Posterior vena cava (tissue), 2 donors: ENCODE measurements at places on chromosomes 2 and 18. TPM values are rescaled to one million over a fixed set of nuclear protein-coding genes. Genes with fewer than 3 reads are reported as not detected.

The CCDC85A gene
- 3.1 TPM for total RNA-seq

The ABCG5 gene
- not detected for total RNA-seq

The GNAL gene
- 27.9 TPM for total RNA-seq

The DOK6 gene
- 8.7 TPM for total RNA-seq
